ENCODE measurements at places on chromosomes 16 and 17.

DNA sequence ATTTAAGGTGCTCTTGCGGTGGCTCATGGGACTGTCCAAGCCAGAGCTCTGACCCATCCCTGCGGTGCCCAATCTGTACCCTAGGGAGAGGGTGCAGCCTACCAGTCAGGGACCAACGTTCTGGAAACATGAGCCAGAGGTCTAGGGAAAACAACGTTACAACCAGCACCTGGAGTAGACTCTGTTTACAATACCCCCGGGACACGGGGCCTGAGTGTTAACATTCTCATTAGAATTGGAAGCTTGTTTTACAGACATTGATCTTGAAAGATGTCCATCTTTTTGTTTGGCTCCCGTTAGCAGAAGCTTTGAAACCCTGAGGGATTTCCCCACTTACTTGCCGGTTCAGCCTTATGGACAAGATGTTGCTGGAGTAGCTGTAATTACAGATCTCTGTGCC, 6.9 kb downstream of the WIPI1 start:
- DNase-seq: no peak

DNA sequence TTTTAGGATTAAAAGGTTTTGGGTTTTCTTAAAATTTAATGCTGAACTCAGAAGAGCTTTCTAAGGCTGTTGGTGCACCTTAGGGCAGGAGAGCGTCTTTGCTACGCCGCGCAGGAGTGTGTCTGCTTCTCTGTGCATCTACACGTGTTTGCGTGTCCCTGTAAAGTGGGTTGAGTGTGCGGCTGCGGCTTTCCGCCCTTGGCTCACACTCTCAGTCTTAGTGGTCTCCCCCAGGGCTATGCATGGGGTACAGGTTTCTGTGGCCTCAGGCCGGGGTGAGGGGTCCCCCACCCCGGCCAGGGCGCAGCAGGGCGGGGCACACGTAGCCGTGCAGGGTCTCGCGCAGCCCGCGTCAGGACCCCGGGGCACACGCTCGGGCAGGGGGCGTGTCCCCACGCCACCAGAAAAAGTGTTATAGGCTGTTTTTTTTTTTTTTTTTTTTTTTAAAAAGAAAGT, 727 bp upstream of the TENT4B start:
- DNase-seq: peak; percentile 83

- DNase-seq: no peak
These were observed 4.6 kb downstream of the UTS2R start for GRCh38 chr17:82376042-82376730.

DNA sequence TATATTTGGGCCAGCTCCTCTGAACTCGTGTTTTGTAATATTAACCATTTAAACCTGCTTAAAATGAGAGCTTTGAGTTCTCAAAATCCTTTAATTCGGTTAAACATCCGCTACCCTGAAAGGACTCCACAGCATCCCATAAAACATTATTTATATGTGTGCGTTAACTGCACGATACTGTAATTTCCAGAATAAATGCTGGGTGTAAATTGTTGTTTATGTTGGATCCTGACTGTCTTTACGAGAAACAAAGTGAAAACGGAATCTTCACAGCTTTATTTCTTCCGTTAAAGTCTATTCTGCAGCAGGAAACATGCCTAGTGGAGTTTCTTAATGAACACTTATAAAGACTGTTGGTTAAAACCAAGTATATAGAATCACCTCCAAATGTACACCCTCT, 143.4 kb downstream of the SNX11 start:
- DNase-seq: no peak

GRCh38 chr16:67733734-67734470, 14.8 kb upstream of the GFOD2 start:
- DNase-seq: no peak

GRCh38 chr16:79811541-79811940, 211.0 kb upstream of the MAF start:
- no peak for DNase-seq

DNA sequence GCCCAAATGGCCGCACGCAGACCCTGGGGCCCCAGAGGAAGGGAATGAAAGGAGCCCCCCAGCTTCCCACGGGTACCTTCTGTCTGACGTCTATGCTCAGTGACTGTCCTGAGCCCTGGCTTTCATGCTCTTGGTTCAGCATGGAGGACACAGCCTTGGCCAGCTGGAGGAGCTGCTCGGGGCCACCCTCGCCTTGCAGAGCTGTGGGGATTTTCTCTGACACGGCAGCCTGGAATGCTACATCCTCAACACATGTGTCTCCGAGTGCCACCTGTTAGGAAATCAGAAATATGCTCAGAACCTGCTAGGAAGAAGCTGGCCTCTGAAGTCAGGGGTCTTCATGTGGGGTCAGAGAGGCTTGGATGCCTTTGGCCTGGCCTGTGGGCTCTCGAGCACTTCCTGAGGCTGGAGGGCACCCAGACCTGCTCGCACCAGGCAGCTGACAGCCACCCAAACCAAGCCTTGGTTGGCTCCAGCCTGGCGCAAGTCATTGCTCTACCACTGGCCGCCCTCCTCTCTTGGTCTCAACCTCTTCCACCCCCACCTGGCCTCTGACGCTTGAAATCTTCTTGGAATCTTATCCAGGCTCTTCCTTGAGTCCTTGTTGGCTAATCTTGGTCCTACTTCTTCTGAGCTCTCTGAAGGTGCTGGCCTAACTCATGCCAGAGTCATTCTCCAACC, 63.7 kb upstream of the BCO1 start:
- DNase-seq: no peak

DNA sequence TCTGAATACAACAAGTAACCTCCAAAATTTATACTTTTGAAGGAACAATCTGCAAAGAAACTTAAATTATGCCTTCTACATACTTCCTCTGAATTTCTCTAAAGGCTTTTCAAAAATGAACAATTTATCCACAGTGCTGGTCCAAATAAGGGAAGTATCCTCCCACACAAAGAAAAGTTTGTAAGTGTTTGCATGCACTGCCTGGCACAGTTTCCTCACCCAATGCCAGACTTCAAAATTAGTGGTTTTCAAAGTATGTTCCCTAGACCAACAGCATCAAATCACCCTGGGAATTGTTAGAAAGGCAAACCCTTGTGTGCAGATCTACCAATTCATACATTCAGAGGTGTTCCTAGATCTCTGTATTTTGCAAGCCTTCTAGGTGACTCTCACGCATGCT, 82.5 kb downstream of the PCTP start:
- DNase-seq: no peak

DNA sequence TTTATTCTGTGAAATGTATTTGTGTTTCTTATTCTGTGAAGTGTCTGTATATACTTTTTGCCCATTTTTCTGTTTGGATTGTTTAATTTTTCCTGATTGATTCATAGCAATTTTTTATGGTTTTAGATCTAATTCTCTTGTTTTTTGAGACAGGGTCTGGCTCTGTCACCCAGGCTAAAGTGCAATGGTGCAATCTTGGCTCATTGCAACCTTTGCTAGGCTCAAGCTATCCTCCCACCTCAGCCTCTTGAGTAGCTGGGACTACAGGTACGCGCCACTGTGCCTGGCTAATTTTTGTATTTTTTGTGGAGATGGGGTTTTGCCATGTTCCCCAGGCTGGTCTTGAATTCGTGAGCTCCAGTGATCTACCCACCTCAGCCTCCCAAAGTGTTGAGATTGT, 31.5 kb downstream of the NF1 start:
- no peak for DNase-seq

DNA sequence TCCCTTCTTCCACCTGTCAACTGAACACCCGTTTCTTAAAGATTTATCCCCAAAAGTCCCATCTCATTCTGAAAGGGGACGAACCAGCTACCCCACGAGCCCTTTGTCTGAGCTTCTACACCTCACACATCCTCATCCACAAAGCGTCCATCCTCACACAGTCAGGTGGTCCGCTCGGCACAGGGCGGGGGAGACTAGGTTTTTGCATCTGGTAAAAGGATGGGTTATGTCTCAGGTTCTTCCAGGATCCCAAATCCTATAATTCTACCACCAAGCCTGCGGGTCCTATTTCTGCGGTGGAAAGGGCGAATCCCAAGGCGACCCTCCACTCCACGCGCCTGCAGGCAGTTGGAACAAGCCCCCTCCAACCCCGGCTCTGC, 458 bp downstream of the GFOD2 start:
- DNase-seq: peak; percentile 21

- no peak for DNase-seq
These were observed 76.9 kb upstream of the ZFHX3 start for GRCh38 chr16:73124665-73125375.

- DNase-seq: no peak
These were observed at the start of gene TERB1 for GRCh38 chr16:66801320-66802105. TSS of gene TERB1 (minus strand) at chr16:66801584. CDS start at chr16:66796798, 4,786 bp downstream.

DNA sequence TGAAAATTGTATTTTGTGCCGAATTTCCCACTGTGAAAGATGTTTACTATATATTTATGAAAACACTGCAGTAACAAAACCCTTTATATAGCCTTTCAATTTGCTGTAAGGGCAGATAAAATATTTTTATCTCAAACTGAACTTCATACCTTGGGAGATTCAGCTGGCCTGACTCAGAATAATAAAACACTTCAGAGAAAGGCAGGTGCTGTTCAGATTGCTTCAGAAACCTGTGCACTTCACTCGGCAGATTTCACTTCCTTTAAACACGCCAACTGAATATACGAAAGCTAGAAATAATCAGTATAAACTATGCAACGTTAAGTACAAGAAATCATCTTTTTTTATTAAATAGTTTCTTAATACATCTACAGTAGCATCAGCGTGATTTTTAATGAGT, 839.1 kb upstream of the RBFOX1 start:
- no peak for DNase-seq

DNA sequence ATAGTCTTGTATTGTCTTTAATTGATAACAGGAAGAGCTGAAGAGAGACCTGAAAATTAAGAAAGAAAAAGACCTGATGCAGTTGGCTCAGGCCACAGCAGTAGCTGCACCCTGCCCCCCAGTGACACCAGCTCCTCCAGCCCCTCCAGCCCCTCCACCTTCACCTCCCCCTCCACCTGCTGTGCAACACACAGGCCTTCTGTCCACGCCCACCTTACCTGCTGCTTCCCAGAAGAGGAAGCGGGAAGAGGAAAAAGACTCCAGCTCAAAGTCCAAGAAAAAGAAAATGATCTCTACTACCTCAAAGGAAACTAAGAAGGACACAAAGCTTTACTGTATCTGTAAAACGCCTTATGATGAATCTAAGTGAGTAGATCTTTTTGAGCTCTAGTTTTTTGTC, 36.8 kb downstream of the C17orf58 start:
- no peak for DNase-seq

DNA sequence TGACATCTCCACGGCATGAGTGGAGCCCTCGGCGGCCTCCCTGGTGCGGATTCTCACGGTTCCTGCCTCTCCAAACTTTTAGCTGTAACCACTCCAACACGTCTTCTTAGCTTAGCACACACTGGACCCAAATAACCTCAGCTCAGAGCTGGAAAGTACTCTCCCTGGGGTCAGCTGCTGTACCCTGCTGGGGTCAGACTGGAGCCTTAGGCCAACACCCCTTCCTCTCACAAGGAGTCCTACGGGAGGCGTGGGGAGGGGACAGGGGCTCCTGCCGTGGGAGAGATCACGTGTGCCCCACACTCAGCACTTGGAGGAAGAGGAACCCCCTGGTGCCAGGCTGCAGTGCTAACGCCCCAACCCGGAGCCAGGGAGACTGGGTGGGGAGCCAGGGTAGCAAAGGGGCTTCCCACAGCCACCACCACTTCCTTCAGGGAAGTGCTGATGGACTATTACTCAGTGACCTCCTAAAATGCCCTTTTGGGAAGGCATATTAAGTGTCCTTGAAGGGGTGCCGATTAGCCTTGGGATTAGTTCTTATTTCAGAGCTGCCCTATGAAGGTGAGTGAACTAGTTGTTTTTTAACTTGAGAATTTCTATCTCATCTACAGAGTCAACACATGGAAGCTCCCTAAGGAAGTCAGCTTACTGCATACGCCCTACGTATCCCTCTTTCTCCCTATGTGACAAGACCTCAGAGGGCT, 124.0 kb downstream of the HIC1 start:
- no peak for DNase-seq

DNA sequence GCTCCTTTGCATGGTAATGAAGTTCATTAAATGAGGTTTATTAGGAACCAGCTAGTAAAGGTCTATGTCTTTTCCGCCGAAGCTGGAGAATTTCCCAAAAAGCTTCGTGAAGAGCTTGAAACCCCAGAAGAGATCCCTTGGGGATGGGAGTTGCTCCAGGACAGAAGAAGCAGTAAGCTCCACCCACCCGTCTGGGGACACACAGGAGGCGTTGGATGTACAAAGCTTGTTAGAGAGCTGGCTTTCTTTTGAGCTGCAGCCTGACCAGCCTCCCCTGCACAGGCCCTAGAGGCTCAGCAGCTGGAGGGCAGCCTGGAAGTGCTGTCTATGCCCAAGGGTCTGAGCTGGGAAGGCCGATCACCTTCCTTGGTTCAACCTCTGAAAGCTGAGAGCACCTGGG, 147.4 kb upstream of the SDK2 start:
- DNase-seq: no peak

GRCh38 chr16:29151317-29151716, 166.5 kb downstream of the LAT start:
- no peak for DNase-seq

GRCh38 chr17:44558334-44558709, 1.0 kb downstream of the FZD2 start:
- DNase-seq: no peak

DNA sequence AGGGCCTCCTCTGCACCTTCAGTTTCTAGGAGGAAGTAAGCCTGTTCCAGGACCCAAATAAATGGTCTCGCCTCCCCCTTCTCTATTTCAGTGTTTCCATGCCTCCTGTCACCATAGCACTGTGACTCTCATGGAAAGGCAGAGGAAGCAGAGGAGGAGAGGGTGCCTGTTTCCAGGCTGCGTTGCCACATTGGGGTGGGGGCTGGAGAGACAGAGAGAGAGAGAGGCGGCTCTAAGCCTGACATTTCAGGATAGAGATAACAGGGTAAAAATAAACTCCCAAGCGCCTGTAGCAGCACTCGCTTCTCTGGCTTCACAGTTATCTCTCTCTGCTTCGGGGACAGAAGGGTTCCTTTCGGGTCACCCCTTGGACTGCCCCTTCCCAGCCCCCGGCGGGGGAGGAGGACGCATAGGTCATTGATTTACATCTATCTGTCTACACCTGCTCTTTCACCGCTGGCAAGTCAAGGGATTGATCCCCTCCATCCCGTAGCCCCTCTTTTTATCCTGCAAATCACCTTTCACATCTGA, 71.2 kb upstream of the MRTFB start:
- no peak for DNase-seq
